ENCODE measurements at places on chromosomes 4 and X.

- DNase-seq = no peak
Observed at GRCh38 chrX:54479136-54480111, 16.6 kb downstream of the FGD1 start.

- DNase-seq = no peak
Observed at GRCh38 chr4:174086829-174087799, 196.4 kb downstream of the FBXO8 start.

- no peak for DNase-seq
Observed at GRCh38 chr4:123421937-123422781, 25.6 kb downstream of the SPRY1 start.

DNA sequence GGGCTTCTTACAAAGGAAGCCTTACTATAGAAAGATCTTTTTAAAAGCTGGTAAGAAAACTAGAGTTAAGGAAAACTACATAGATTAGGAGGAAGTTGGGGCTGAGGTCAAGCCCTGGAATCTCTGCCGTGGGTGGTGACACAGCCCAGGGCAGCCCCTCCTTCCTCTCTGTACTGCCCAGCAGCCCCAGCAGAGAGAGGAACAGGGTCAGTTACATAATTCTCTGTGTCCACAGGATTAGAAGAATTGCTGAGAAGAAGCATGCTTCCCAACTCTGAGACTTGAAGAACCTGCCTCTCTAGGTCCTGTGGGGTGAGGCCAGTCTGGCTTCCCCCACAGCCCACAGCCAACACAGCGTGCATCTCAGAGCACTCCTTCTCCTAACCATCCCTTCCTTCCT, 9.2 kb upstream of the ABLIM2 start:
- DNase-seq = no peak

DNA sequence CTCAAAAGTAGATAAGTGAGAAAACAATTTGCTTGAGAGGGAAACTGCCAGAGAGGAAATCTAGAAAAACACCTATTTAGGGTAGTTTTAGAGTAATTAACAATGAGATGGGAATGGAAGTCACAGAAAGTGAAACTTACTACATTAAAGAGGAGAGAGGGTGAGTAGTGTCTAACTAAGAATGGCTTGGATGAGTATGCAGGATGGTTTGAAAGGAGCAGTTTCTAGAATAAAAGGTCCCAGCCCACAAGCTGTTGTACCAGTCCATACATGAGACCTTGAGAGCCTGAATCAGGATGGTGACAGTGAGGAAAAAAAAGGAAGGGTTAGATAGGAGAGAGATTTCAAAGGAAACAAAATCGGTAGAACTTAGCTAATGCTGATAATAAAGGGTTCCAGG, 1.3 kb downstream of the GAR1 start:
- no peak for DNase-seq
